ENCODE measurements at places on chromosomes 3 and 15.

DNA sequence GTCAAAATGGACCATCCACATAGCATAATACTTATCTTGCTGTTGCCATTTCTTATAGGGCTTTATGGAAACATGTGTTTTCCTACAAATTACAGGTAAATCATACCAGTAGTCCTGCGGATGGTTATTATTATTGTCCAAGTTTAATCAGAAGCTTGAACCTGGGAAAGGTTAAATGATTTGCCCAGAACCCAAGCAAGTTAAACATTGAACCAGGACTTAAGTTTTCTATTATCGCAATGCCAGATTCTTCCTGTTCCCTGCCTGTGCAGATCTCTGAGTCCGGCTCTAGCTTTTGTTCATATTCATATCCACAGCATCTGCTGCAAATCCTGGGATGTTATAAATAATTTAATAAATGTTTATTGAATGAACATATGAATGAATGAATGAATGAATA, 12.5 kb downstream of the LPP start:
- DNase-seq, result no peak

DNA sequence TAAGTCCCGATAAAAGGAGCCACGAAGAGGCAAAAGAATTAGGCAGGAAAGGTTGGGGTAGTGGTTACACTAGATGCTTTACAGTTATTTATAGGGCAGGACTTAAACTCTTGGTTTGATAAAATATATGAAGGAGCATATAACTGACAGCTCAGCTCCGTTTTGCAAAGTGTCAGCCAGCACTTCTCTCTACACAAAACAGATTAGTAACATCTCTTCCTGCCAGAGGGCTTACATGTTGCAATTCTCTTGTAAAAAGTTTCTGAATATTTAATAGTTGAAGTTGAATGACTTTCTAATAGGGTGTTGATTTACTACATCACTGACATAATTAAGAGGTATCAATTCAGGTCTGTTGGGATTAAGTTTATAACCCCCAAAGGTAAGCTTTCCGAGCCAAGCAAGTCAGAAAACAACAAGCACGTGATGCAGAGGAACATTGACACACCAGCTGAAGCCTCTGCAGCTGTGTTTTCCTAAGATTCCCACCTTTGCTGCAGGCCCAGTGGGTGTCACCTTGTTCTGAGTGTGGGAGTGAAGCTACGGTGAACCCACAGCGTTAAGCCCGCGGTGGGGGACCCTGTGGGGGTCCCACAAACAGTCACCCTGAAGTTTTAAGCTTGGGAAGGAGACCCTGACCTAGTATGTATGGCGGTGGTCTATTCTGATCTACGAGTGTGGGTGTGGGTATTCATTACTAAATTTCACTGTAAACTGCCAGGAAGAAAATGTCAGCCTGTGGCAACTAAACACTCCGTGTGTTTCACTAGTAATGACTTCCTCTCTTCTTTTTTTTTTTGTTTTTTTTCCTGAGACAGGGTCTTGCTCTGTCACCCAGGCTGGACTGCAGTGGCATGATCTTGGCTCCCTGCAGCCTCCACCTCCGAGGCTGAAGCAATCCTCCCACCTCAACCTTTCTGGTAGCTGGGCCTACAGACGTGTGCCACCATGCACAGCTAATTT, 22.0 kb upstream of the ATP13A3 start:
- DNase-seq, result no peak

DNA sequence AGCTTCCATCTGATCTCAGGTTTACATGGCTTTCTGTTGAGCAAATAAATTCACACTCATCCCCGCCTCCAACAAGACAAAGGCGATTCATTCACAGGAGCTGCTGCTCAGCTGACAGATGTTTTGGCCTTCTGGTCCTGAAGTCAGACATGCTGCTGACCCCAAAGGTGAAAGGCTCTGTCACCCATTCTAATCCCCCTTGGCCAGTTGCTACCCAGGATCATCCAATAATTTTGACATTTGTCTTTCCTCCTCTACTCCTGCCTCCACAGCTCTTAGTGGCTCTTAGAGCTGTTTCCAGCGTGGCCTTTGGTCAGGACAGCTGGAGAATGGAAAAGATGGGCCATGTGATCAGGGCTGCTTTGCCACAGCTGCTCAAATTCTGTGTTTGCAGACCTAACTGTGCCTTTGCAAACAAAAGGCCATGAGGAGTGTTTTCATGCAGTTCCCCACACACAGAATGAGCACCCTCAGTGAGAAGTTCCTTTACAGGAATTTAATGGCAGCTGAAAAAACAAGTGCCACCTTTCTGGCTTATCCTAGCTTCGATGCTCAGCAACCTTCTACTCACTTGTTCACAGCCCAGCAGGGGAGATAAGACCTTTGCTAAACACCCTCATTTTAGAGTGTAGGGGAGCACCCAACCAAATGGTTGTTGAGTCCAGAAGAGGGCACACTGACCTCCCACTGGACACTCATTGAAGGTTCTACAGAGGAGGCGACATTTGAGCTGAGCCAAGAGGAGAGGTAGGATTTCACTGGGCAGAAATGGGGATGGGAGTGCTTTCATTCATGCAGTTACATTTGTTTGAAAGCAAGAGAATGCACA, 39.0 kb downstream of the CYP19A1 start:
- DNase-seq, result no peak

GRCh38 chr3:155334215-155334913, 40.9 kb upstream of the STRIT1 start:
- DNase-seq, result no peak

- DNase-seq, result no peak
Observed at GRCh38 chr3:172678068-172678467, 32.8 kb downstream of the NCEH1 start.

DNA sequence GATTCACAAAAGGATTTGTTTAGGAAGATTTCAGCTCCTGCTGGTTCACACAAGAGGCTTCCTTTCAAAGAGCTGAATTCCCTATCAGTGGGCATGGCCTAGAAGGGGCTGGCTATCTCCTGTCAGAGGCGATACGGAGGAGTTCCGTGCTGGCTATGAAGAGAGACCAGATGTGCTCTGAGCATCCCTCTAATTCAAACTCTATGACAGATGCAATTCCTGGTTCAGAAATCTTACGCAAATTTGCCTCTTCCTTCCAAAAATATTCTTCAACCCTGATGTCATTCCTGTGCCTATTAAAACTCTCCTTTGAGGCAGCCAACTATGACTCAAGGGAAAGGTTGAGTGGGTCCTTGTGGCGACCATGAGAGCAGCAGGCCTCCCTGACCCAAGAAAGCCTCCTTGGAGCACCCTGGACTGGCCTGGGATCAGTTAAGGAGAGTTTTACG, 139.3 kb upstream of the HES1 start:
- no peak for DNase-seq

- no peak for DNase-seq
Observed at GRCh38 chr15:42359985-42360384, 684 bp downstream of the CAPN3 start.

- DNase-seq, result no peak
Observed at GRCh38 chr15:66649235-66649984, 52.6 kb upstream of the SMAD6 start.

- no peak for DNase-seq
Observed at GRCh38 chr3:138241061-138241460, 54.0 kb downstream of the ARMC8 start.

Measured in GM18507 (cell line).